ENCODE measurements at places on chromosomes 16 and 17. TPM values are rescaled to one million over a fixed set of nuclear protein-coding genes. Genes with fewer than 3 reads are reported as not detected.

Gene SEZ6L2
- 3.1 TPM for total RNA-seq

DNA sequence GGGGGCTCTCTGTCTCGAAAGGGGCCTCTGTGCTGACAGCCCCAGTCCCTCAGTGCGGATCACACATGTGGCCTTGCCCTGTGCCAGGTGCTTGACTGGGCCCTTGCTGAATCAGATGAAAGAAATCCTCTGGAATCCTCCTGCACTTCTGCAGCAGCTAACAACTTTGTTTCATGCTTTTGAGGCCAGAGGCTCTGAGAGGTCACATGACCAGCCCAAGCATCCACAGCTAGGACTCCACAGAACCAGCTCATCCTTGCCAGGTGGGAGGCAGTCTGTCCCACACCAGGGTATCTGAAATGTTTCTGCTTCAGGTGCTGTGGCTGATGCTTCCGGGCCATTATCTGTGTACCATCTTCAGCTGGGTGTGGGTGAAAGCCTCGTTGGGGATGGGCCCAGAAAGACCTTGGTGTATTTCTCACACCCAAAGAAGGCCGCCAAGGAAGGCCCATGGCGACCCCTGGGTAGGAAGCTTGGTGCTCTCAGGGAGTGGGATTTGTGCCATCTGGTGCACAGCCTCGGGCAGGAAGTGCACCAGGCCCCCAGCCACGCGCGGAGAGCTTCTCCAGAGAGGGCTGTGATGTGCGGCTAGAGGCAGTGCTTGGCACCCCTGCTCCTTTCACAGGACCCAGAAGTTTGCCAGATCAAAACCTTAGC is 143.8 kb downstream of the CLEC16A start:
- H3K4me1 ChIP-seq, result peaks cover 17% of the 10 kb centered on the region
- H3K36me3 ChIP-seq, result no peaks in the 10 kb centered on the region
- no peak for DNase-seq
- H3K27ac ChIP-seq, result peak overlapping the region; percentile 38
- no peak overlapping the region for H3K4me3 ChIP-seq

GRCh38 chr17:77681861-77682260 is 276.6 kb upstream of the TNRC6C start:
- no peaks in the 10 kb centered on the region for H3K27me3 ChIP-seq
- H3K27ac ChIP-seq, result no peak overlapping the region
- no peaks in the 10 kb centered on the region for H3K36me3 ChIP-seq
- H3K4me1 ChIP-seq, result no peaks in the 10 kb centered on the region
- H3K4me3 ChIP-seq, result no peak overlapping the region
- DNase-seq, result no peak

DNA sequence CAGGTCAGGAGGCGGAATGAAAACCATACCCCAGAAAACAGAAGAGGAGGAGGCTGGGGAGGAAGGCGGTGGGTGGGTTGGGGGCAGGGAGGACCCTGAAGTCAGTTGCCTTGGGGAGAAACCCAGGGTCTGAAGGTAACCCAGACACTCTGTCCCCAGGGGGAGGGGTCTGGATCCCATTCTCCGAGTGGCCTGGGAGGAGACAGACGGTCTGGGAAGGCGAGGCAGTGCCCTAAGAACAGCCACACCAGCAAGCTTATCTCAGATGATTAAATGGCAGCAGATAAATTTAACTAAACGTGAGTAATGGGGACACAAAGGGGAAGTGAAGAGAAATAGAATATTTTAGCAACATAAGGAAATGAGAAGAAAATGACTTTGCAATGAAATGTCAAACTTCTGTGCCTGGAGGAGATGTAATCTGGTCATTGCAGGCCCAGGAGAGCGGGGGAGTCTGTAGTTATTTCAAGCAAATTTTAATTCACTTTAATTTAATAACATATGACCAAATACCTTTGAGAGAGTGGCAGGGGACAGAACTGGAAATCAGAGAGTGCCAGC is 21.4 kb upstream of the ZFP90 start:
- DNase-seq, result no peak
- H3K4me3 ChIP-seq, result no peak overlapping the region
- H3K36me3 ChIP-seq, result no peaks in the 10 kb centered on the region

GRCh38 chr17:42378959-42379594 is 9.2 kb downstream of the STAT3 start:
- peaks cover 7% of the 10 kb centered on the region for H3K4me1 ChIP-seq
- H3K27me3 ChIP-seq, result no peaks in the 10 kb centered on the region
- peak overlapping the region; percentile 13 for H3K27ac ChIP-seq
- H3K4me3 ChIP-seq, result peak overlapping the region; percentile 17
- H3K36me3 ChIP-seq, result no peaks in the 10 kb centered on the region
- no peak for DNase-seq

GRCh38 chr16:78667675-78668074 is 568.2 kb downstream of the WWOX start:
- peaks cover 5% of the 10 kb centered on the region for H3K4me1 ChIP-seq
- no peaks in the 10 kb centered on the region for H3K27me3 ChIP-seq
- H3K4me3 ChIP-seq, result no peak overlapping the region

Gene SSTR5
- total RNA-seq, result not detected

GRCh38 chr16:55264949-55265348 is 59.1 kb upstream of the IRX6 start:
- no peak overlapping the region for H3K4me3 ChIP-seq
- H3K36me3 ChIP-seq, result no peaks in the 10 kb centered on the region
- DNase-seq, result no peak

Gene KRTAP4-3
- total RNA-seq, result not detected

DNA sequence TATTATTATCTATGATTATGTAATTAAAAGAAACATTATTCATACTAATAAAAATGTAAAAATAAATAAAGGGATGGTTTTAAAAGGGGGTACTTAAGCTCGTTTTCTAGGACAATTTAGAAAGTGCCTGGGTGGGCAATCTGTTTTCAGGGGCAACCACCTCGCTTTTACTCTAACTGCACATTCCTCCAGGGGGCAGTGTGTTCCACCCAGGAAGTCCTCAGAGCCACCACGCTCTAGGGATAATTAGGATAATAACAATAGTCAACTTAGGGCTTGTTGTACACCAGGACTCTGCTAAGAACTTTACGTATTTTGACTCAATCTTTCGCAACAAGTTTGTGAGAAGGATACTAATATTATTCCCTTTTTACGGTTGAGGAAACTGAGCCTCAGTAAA is 396.7 kb upstream of the MAF start:
- no peaks in the 10 kb centered on the region for H3K4me1 ChIP-seq
- no peak overlapping the region for H3K4me3 ChIP-seq
- H3K36me3 ChIP-seq, result no peaks in the 10 kb centered on the region
- DNase-seq, result no peak
- H3K27ac ChIP-seq, result no peak overlapping the region
- H3K27me3 ChIP-seq, result no peaks in the 10 kb centered on the region

Gene HS3ST3B1
- total RNA-seq, result 6.9 TPM

- H3K36me3 ChIP-seq, result no peaks in the 10 kb centered on the region
- no peak for DNase-seq
- H3K4me3 ChIP-seq, result no peak overlapping the region
Measured at GRCh38 chr17:65181237-65182061, 44.3 kb downstream of the RGS9 start.

- H3K36me3 ChIP-seq, result no peaks in the 10 kb centered on the region
- no peak for DNase-seq
- H3K27me3 ChIP-seq, result no peaks in the 10 kb centered on the region
Measured at GRCh38 chr17:1997289-1997926, 27.7 kb downstream of the RTN4RL1 start.

Gene EXOC3L1
- 8.3 TPM for total RNA-seq

Gene ZNF785
- 22.7 TPM for total RNA-seq

Gene TBX6
- 1.5 TPM for total RNA-seq

- H3K4me3 ChIP-seq, result no peak overlapping the region
- no peak for DNase-seq
- H3K36me3 ChIP-seq, result no peaks in the 10 kb centered on the region
- H3K27me3 ChIP-seq, result no peaks in the 10 kb centered on the region
Measured at GRCh38 chr17:58371300-58371950, 19.4 kb upstream of the SUPT4H1 start.

Gene CFAP97D1
- total RNA-seq, result not detected

- H3K36me3 ChIP-seq, result no peaks in the 10 kb centered on the region
- no peak overlapping the region for H3K27ac ChIP-seq
- H3K4me1 ChIP-seq, result peaks cover 70% of the 10 kb centered on the region
- no peaks in the 10 kb centered on the region for H3K27me3 ChIP-seq
- peak; percentile 71 for DNase-seq
Measured at GRCh38 chr17:77476931-77477805, 336.4 kb downstream of the SEC14L1 start.
